NCI-H524 treated with DMSO at 0.1 percent for 48 hours (cell line): ENCODE measurements at places on chromosomes 7 and 10.

GRCh38 chr10:112426111-112426510, 20.6 kb downstream of the ZDHHC6 start:
- no peak for DNase-seq

GRCh38 chr10:118850418-118851061, 95.8 kb upstream of the CACUL1 start:
- DNase-seq, result no peak

DNA sequence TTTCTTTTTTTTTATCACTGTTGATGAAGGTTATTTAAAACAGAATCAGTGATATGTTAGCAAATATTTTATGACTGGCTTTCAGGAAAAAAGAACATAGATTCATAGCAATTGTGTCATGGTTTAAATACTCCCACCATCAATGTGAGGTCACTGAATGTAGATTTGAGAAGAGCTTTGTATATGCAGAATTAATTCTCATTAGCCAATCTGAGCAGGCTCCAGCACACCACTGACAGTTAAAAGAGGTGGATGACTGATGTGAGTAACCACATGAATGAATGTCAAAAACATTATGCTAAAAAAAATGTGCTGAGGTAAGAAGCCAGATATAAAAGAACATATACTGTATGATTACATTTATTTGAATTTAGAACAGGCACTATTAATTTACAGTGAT, 174.8 kb upstream of the KAT6B start:
- DNase-seq, result no peak

- DNase-seq, result no peak
Observed at GRCh38 chr7:33503014-33503413, 373.6 kb downstream of the BBS9 start.

DNA sequence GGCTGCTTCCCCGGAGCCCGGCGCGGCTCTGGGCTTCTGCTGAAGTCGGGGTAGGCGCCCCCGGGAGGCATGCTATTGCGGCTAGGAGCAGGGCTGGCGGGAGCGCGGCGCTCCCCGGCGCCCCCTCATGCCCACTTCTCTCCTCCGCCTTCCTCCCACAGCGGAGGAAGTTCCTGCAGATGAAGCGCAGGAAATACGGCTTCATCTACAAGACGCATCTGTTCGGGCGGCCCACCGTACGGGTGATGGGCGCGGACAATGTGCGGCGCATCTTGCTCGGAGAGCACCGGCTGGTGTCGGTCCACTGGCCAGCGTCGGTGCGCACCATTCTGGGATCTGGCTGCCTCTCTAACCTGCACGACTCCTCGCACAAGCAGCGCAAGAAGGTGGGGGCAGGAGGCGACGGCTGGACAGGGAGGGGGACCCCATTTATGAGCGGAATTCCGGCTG, 479 bp downstream of the CYP26A1 start:
- no peak for DNase-seq

- DNase-seq, result no peak
Observed at GRCh38 chr10:11210211-11210922, 192.7 kb downstream of the CELF2 start.

DNA sequence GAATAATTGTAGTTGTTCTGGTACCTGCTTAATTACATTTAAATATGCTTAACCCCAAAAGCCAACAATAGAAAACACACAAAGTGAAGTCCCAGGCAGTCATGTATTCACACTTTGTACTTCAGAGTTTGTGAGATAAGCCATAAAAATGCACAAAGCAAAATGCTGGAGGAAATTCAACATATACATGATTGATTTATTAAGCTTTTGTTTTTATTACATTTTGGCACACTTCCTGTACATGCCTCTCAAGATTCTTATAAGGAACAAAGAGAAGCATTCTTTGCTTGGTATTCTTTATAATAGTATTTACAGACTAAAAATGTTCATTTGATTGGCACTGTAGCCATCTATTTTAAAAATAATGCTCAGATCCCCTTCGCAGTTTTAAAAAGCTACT, 107.7 kb upstream of the ANK3 start:
- DNase-seq, result no peak

DNA sequence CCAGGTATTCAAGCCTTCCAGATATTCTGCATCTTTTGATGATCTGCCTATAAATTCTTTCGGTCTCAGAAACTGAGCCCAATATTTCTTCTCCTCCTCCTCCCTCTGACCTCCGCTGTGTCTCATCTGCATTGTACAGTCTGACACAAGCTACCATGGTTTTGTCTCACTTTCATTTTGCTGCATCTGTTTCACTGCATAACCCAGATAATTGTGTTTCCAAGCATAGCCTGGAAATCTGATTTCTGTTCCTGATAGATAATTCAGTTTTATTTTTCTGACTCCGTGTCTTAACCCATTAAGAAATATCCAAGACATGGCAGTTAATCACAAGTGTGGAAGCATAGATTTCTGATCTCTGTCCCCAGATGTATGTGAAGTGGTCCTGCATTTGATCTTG, 374.2 kb upstream of the SEMA3A start:
- no peak for DNase-seq

- no peak for DNase-seq
Observed at GRCh38 chr10:92967641-92968040, 93.0 kb upstream of the CYP26C1 start.

- no peak for DNase-seq
Observed at GRCh38 chr7:1321411-1322239, 89.0 kb downstream of the UNCX start.

- DNase-seq, result no peak
Observed at GRCh38 chr10:80492848-80493521, 38.9 kb downstream of the TSPAN14 start.

DNA sequence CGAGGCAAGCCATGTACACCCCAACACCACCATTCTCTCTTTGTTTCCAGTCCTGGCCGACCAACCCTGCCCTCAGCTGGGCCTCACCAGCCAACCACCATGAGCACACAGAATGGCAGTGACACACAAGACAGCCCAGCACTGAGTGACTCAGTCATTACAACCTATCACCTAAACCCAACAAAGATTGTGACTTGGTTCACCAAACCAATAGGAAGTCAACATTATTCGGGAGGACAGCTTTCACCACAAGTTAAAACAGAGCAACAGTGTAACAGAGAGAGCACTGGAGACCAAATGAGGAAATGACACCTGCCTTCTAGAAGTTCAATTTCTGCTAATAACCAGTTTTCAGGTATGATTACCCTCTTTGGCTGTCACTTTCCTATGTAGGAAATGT, 72.1 kb downstream of the DNMBP start:
- DNase-seq, result no peak

DNA sequence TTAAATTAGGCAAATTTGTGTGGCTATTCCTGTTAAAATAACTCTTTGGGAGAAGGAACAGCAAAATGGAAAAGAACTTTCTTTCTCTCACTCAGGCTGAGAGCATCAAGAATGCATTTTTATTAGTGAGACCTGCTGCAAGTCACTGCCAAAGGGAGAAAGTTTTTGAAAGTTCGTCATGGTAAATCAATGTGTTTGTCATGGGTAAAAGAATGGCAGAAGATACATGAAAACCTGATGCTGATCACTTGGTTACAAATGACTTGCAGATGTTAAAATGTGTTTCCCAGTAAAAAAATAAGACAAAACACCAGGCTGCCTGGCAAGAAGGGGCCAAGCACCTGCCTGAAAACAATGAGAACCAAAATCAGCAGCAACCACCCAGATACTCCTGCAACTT, 484.7 kb upstream of the NRP1 start:
- DNase-seq, result no peak

- no peak for DNase-seq
Observed at GRCh38 chr7:17307000-17307399, 8.5 kb downstream of the AHR start.

DNA sequence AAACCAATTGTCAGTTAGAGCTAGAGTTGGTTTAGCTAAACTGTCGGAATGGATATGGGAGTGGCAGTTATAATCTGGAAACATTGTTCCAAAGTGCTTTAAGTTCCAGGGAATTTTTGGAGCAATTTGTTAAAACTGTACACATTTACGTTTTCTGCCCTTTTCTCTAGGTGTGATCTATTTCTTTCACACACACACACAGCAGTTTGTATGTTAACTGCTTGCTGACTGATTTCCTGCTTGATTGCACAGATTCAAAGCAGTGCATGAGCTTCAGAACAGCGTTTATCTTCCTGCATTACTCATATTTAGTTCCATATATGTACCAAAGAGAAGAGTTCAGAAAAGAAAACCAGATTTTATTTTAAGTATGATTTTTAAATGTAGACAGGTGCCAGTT, 57.9 kb downstream of the MGMT start:
- DNase-seq, result no peak

GRCh38 chr7:139914306-139915267, 85.5 kb downstream of the TBXAS1 start:
- no peak for DNase-seq

DNA sequence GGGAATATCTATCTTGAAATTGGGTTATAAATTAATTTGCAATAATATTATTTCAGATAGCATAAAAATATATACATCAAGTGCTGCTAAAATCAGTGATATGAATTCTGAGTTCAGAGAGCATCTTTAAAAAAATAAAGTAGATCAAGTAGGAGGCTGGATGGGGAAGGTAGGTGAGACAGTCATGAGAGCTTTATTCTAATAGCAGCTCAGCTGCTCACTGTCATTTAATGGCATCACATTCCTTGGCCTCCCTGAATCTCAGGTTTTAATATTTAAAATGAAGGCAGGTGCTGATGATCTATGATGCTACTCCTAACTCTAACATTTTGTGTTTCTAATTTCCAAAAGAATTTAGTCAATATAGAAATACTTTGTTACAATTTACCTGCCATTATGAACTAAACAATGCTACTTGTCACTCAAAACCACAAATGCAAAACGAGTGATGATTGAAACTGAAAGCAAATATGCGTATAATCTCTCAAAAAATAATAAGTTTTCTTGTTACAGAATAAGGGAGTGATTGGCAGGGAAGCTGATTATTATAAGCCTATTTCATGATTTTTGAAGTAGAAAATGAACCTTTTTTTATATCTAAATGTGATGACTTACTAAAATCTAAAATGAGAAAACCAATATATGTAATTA, 147.6 kb upstream of the CSTF2T start:
- DNase-seq, result no peak

DNA sequence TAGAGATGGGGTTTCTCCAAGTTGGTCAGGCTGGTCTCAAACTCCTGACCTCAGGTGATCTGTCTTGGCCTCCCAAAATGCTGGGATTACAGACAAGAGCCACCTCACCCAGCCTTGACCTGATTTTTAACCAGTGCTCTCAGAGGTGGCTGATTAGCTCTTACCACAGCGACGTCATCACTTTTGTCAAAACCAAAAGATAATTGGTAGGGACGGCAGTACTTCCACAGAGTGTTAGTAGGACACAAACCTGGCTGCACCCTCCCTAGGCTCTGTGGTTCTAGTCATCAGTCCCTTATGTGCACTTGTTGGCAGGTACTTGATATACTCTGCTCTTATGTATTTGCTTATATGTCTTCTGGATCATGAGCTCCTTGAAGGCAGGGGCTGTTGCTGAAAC, 74.0 kb downstream of the GPR141 start:
- DNase-seq, result no peak

- DNase-seq, result no peak
Observed at GRCh38 chr7:37694208-37695094, 10.9 kb downstream of the GPR141 start.

DNA sequence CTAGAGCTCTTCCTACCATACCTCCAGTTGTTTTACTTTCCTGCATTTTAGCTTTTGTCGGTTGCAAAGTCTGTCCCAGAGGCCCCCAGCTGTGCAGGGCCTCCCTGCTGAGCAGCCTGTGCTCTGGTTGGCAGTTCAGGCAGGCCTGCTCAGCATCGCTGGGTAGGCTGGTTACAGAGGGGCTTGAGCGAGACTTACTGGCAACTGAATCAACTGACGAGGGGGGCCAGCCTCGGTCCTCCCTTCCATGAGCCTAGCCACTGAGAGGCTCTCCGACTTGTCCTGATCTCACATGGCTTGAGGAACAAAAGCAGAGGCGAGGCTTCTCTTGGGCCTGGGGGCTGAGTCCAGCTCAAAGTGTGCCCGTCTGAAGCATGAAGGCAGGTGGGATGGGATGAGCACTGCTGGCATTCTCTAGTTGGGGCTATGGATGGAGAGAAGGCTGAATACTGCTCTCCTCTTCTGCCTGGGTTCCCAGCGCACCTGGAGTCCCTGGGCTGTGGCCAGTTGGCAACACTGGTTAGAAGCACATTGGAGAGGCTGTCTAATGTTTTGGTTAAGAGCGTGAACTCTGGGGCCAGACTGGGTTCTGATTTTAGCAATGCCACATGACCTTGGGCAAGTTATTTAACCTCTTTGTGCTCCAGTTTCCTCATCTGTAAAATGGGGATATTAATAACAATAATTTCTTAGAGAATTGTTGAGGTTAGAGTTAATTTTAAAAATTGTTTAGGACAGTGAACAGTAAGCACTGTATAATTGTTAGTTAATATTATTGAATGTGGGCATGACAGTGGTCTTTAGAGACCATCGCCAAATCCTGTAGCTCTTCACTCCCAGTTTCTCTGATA, 6.9 kb upstream of the SFRP5 start:
- no peak for DNase-seq

DNA sequence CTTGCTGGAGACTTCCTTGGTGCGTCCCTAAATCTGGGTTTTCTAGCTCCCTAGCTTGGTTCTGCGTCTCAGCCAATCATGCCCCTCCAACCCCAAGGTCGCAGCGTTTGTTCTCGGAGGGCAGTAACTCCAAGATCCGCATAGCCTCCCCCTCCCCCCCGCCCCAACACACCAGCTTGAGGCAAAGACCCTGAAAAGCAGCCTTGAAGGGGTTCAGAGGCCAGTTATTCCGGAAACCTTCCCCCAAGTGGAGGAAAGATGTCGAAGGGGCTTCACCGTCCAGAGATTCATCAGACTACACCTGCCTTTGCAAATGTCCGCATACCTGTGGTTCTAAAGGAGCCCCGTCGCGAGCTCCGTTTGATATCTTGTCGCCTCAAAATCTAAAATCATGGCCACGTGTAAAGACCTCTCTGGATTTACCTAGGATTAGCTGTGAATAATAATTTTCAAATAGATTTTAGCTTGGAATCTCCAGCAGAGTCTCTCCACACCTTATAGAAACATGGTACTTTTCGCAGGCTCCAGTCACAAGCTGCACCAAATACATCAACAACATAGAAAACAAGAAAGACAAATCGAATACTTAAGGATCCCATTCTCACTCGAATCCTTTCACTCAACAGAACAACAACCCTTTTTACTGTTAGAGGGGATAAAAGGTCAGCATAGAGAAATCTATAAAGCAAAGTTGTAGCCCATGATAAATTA, 7.9 kb downstream of the DLX6 start:
- no peak for DNase-seq

DNA sequence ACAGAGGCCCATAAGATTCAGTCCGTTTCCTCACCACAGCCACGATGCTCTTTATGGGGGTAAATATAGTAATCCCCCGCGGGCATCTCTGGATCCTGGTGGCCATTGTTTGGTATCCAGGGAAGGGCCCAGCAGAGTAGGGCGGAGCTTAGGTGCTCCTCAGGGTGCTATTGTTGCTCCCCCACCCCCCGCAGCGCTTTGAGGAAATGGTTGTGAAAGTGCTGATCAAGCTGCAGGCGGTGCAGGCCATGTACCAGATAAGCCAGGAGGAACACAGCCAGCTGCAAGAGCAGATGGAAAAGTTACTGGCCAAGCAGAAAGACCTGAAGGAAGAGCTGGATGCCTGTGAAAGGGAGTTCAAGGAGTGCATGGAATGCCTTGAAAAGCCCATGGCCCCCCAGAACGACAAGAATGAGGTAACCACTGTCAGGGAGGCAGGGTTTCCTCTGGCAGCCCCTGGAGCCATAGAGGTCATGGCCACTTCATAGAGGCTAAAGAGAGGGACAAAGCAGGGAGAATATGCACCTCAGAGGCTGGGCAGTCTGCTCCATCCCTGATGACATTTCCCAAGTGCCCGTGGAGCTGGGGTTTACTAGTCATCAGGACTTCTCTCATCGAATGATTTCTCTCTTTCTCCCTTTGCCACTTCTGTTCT, 17.6 kb upstream of the FLNC start:
- DNase-seq, result no peak

- DNase-seq, result no peak
Observed at GRCh38 chr10:11120711-11121110, 103.0 kb downstream of the CELF2 start.
